Colonic mucosa (tissue), 4 donors: ENCODE measurements at places on chromosomes 12 and 14.

DNA sequence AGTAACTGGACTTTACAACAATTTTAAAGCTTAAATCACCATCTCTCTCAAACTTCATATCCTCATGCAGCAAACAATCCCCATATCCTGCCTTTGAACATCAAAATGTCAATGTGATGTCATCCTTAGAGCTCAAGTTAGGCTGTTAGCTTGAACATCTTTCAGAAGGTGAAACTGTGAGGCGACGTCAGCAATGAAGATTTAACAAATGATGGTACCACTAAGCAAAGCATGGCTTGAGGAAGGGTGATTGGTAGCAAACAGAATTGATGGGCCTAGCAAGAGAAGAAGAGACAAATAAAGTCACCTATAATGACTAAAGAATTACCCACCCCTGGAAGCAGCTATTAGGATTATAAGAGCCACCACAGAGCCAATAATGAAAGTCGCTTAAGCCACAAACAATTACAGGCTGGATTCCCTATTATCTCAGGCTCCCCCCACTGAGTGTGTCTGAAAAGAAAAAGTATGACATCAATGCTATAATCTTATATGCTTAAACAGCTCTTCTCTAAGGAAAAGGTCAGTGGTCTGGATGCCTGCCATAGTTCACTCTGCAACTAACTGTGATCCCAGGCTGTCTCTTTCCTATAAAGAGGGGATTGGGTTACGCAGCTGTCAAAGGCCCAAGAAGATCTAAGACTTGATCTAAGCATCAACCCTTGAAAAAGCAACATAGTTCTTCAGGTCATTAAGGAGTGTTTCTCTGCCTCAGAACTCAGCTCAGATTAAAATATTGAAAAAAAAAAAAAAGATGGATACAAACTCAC lies 18.1 kb downstream of the EGLN3 start:
- H3K4me3 ChIP-seq = no peak overlapping the region
- H3K27me3 ChIP-seq = no peaks in the 10 kb centered on the region
- H3K36me3 ChIP-seq = no peaks in the 10 kb centered on the region
- H3K4me1 ChIP-seq = peaks cover 5% of the 10 kb centered on the region
- H3K27ac ChIP-seq = no peak overlapping the region

DNA sequence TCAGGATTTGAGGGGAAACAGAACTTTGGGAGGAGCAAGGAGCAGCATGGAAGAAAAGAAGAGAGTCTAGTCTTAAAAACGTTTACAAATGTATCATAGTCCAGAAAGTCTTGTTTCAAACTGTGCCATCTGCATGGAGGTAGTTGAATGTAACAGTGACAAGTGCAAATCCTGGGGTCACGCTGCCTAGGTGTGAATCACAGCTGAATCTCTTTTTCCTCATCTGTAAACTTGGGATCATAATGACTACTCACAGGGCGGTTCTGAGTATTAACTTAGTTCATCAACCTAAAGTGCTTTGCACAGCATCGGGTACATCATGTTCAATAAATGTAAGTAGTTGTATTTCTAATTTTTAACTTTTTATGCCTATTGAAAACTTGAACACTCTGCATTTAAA lies 208.5 kb downstream of the CHST11 start:
- DNase-seq = no peak
- H3K4me1 ChIP-seq = no peaks in the 10 kb centered on the region
- H3K36me3 ChIP-seq = no peaks in the 10 kb centered on the region

GRCh38 chr14:36214476-36215216 lies 38.1 kb upstream of the PTCSC3 start:
- H3K36me3 ChIP-seq = no peaks in the 10 kb centered on the region
- H3K27ac ChIP-seq = no peak overlapping the region
- H3K27me3 ChIP-seq = no peaks in the 10 kb centered on the region
- no peak for DNase-seq
- no peak overlapping the region for H3K4me3 ChIP-seq
- H3K4me1 ChIP-seq = no peaks in the 10 kb centered on the region

DNA sequence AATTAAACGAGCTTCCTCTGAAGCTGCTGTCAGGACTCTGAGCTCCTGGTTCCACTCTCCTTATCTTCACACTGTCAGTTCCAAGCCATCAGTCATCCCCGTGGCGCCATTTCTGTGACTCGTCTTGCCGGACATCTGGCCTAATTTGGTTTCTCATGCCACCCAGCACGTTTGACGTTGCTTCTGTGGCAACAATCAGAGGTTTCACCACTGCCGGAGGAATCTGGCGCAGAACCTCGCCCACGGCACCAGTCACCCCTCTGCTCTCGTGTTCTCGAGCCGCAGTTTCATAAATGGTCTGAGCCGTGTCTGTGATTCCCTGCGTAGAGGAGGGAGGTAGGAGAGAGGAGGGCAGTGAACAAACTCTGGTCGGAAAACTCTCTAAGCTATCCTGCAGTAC lies 29.7 kb downstream of the BDKRB1 start:
- H3K27me3 ChIP-seq = no peaks in the 10 kb centered on the region
- no peak overlapping the region for H3K4me3 ChIP-seq
- no peaks in the 10 kb centered on the region for H3K4me1 ChIP-seq
- no peak for DNase-seq
- H3K27ac ChIP-seq = no peak overlapping the region

GRCh38 chr12:12938541-12938940 lies 13.4 kb downstream of the GPRC5D start:
- H3K27me3 ChIP-seq = no peaks in the 10 kb centered on the region
- no peaks in the 10 kb centered on the region for H3K36me3 ChIP-seq
- no peaks in the 10 kb centered on the region for H3K4me1 ChIP-seq
- no peak for DNase-seq
- no peak overlapping the region for H3K4me3 ChIP-seq
- H3K27ac ChIP-seq = no peak overlapping the region

GRCh38 chr14:92473261-92473968 lies 40.2 kb upstream of the RIN3 start:
- no peak overlapping the region for H3K4me3 ChIP-seq
- DNase-seq = no peak
- no peaks in the 10 kb centered on the region for H3K4me1 ChIP-seq
- no peaks in the 10 kb centered on the region for H3K36me3 ChIP-seq

DNA sequence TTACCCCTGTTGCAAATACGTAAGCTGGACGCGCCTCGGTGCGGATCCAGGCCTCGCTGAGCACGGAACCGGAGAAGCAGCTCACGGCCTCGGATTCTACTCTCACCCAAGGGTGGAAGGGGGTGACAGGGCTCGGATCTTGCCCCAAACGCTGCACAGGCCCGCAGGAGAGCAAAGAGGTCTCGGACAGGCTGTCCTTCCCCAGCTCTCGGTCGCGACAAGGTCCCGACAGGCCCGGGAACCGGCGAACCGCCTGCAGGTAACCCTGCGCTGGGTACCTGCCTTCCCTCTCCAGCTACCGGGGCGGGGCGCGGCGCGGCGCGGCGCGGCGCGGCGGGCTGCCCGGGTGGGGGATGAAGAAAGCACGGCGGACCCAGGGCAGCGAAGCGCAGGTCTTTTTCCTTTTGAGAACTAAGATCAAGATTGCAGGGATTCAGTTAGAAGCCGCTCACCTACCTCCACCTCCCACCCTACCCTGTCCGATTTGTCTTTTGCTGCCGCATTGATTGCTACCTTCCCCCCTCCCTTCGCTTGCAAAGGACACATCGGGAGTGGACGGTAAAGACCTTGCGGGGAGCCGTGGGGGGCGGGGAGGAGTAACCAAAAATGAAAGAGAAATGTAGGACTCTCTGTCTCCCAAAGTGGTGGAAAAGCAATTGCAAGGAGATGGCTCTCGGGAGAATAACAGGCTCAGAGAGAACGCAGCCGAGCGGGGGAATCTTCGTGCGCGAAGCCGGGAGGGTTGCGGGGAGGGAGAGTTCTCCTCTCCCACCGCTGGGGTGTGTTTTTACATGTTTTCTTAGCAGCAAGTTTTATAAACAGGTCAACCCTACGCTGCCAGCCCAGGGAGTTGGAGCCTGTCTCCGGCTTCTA lies 8.4 kb upstream of the TBX3 start:
- peak overlapping the region; percentile 11 for H3K4me3 ChIP-seq
- no peak overlapping the region for H3K27ac ChIP-seq
- H3K27me3 ChIP-seq = peaks cover 71% of the 10 kb centered on the region
- H3K36me3 ChIP-seq = no peaks in the 10 kb centered on the region

DNA sequence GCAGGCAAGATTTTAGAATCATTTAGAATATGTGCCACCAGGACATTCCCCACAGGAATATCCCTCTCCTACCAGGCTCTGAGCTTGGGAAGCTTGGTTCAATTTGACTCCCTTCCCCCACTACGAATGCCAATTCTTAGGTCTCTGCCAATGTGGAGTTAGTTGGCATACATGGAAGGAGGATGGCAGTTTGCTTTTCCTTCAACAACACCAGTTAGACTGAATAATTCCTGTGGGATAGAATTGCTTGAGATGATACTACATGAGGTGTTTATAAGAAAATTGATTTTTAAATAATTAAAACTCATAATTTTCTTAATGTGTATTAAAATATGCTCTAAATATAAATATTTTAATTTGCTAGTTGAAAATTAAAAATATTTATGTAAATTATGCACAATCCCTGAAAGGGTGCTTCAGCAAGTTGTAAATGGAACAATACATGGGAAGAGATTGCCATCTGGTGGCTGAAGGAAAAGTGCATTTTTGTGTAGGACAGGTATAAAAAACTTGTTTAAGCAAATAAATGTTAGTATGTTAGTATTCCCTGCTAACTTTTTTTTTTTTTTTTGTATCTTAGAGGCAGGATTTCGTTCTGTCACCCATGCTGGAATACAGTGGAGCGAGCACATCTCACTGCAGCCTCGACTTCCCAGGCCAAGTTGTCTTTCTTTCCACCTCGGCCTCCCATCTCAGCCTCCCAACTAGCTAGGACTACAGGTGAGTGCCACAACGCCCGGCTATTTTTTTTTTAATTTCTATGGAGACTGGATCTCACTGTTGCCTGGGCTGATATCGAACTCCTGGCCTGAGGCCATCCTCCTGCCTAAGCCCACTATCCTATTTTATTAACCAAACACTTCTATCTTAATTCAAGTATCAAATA lies 25.8 kb upstream of the STRAP start:
- peak; percentile 78 for DNase-seq
- no peak overlapping the region for H3K27ac ChIP-seq
- H3K27me3 ChIP-seq = no peaks in the 10 kb centered on the region
- H3K36me3 ChIP-seq = no peaks in the 10 kb centered on the region
- H3K4me1 ChIP-seq = peaks cover 5% of the 10 kb centered on the region

GRCh38 chr14:63770187-63770807 lies 42.4 kb upstream of the SGPP1 start:
- H3K4me1 ChIP-seq = no peaks in the 10 kb centered on the region
- peak; percentile 55 for DNase-seq
- H3K4me3 ChIP-seq = no peak overlapping the region
- H3K27ac ChIP-seq = no peak overlapping the region

- H3K27me3 ChIP-seq = no peaks in the 10 kb centered on the region
- no peaks in the 10 kb centered on the region for H3K36me3 ChIP-seq
- H3K4me3 ChIP-seq = no peak overlapping the region
Observed at GRCh38 chr14:61646366-61647116, 48.8 kb upstream of the HIF1A start.

GRCh38 chr12:125181107-125181506 lies 115.9 kb downstream of the AACS start:
- no peak for DNase-seq
- H3K4me1 ChIP-seq = no peaks in the 10 kb centered on the region
- H3K27me3 ChIP-seq = peaks cover 24% of the 10 kb centered on the region
- H3K4me3 ChIP-seq = no peak overlapping the region

DNA sequence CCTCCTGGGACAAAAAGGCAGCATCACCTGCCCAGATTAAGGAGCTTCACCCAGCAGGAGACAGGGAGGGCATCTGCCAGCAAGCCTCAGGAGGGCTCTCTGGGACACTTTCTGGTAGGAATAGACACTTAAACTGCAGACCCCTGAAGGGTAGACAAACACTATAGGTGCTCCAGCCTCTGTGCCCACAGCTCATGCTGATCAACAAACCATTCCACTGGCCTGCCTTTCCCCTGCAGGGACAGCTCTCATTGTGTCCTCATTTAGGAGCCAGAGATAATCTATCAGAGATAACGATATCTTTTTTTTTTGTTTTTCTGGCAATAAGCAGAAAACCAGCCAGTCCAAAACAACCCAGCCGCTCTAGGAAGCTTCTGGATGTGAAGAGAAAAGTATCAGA lies 251.8 kb upstream of the CCDC196 start:
- DNase-seq = no peak
- H3K4me1 ChIP-seq = no peaks in the 10 kb centered on the region
- no peak overlapping the region for H3K27ac ChIP-seq
- H3K27me3 ChIP-seq = no peaks in the 10 kb centered on the region
- H3K36me3 ChIP-seq = no peaks in the 10 kb centered on the region
- no peak overlapping the region for H3K4me3 ChIP-seq

- DNase-seq = no peak
- H3K4me3 ChIP-seq = no peak overlapping the region
- no peaks in the 10 kb centered on the region for H3K4me1 ChIP-seq
- H3K27ac ChIP-seq = no peak overlapping the region
- no peaks in the 10 kb centered on the region for H3K36me3 ChIP-seq
Observed at GRCh38 chr14:29310757-29311156, 544.2 kb downstream of the FOXG1 start.

- no peak for DNase-seq
- H3K4me3 ChIP-seq = no peak overlapping the region
- H3K36me3 ChIP-seq = no peaks in the 10 kb centered on the region
- H3K27me3 ChIP-seq = no peaks in the 10 kb centered on the region
- peaks cover 34% of the 10 kb centered on the region for H3K4me1 ChIP-seq
Observed at GRCh38 chr12:6215120-6215807, 15.1 kb downstream of the CD9 start.

DNA sequence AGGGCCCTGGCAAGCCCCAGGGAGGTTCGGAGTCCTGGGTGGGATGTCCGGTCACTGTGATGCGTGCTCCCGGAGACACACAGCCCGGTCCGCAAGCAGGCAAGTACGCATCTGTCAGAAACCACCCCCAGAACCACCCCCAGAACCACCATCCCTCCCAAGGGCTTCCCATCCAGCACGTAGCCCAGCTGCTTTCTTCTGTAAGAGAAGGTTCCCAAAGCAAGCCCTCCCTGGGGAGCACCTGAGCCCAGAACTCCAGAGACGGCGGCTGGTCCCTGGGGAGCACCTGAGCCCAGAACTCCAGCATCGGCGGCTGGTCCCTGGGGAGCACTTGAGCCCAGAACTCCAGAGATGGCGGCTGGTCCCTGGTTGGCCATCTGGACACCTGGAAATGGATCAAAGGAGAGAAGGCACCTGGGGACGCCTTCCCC lies 2.6 kb upstream of the FBRSL1 start:
- no peaks in the 10 kb centered on the region for H3K36me3 ChIP-seq
- H3K4me3 ChIP-seq = no peak overlapping the region
- H3K27me3 ChIP-seq = no peaks in the 10 kb centered on the region
- no peak overlapping the region for H3K27ac ChIP-seq

DNA sequence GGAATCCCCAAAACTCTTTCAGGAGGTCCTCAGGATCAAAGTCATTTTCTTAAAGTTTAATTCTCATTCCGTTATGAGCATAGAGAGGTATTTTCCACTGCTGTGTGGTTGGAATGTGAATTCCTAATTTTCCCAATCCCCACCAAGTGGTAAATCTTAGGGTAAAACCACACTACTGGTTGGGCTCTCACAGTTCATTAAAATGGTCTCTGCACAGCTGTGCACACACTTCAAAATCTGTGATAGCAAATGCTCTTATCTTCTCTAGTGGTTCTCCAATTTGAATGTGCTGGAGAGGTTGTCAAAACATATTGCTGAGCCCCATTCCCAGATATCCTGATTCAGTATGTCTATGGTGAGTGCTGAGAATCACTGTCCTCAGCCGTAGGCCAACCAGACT lies 189.1 kb downstream of the BMP4 start:
- no peaks in the 10 kb centered on the region for H3K4me1 ChIP-seq
- no peaks in the 10 kb centered on the region for H3K27me3 ChIP-seq
- H3K36me3 ChIP-seq = no peaks in the 10 kb centered on the region
- no peak for DNase-seq
- no peak overlapping the region for H3K4me3 ChIP-seq
- H3K27ac ChIP-seq = no peak overlapping the region
